ENCODE measurements at places on chromosomes 5 and 9.

GRCh38 chr5:127645300-127645726 lies 3.6 kb upstream of the CTXN3 start:
- DNase-seq, result no peak

DNA sequence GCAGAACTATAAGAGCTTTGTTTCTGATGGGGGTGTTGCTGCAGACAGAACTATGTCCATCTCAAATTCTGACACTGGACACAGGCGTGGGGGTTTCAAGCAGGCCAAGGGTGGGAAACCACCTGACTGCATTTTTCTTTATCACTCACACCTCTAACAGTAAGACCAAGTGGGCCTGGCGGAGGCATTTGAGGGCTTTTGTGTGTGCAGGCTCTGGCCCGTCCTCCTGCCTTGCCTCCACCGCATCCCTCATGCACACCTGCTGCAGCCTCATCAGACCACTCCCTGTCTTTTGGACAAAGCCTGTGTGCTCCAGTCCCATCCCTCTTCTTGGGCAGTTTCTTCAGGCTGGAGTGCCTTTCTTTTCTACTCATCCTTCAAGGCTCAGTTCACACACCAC lies 7.9 kb downstream of the OR13J1 start:
- DNase-seq, result no peak

- DNase-seq, result no peak
These were observed 36.9 kb upstream of the TBCA start for GRCh38 chr5:77812926-77813589.

- no peak for DNase-seq
These were observed 133.6 kb downstream of the SIL1 start for GRCh38 chr5:139064613-139065012.

GRCh38 chr5:72035831-72036230 lies 71.4 kb upstream of the MAP1B start:
- no peak for DNase-seq

DNA sequence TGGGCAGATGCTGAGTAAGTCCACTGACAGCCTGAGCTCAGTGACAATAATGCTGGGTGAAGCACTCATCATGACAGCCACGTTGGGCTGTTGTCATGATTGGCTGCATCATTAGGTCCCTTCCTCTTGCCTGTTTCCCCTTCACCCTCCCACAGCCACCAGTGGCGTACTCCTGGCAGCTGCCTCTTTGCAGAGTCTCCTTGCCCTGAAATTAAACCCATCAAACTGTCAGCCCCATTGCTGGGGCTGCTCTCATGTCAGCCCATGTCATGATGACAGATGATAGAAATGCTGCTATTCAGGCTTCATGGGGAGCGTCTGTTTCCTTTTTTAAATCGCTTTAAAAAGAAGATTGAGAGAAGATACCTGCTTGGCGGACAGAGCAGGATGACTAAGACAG lies 327.4 kb downstream of the AGTPBP1 start:
- no peak for DNase-seq
